ENCODE measurements at places on chromosomes 3 and 15.

- DNase-seq: no peak
Measured at GRCh38 chr15:68106656-68107055, 52.5 kb downstream of the PIAS1 start.

GRCh38 chr3:194421-194820 is 2.1 kb upstream of the CHL1 start:
- no peak for DNase-seq

DNA sequence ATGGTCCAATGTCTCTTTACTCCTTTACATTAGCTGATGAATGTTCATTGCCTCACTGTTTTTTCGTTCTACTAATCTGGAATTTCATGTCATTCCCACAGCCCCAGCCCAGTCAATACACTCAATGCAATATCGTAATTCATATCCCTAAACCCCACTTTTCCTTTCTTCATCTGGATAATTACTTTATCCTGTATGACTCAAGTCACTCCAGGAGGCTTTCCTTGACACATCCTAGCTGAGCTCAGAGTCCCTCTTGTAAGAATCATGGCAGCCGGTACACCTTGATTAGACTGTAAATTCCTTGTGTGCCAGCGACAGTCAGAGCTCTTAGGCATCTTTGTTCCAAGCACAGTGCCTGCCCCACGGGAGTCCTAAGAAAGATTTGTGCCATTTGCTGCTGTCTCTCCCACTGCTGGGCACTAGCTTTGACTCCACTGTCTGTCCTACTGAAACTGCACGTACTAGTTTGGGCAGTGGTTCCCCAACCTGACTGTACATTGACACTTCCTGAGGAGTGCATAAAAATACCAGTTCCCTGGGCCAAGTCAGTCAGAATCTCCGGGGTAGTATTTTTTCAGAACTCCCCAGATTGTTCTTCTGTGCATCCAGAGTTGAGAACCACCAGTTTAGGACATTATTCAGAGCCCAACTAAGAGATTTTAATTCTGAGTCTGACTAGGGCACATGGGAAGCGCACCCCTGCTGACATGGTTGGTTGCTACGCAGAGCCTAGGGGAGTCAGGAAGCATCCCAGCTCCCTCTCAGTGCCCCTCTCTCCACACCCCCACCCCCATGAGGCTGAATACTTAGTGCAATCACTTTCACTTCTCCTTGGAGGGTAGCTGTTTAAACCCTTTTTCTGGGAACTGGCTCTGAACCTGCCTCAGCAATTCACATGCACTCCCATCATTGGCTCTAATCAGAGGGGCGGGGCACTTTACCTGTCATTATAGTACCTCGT is 19.5 kb upstream of the C3orf70 start:
- DNase-seq: no peak

DNA sequence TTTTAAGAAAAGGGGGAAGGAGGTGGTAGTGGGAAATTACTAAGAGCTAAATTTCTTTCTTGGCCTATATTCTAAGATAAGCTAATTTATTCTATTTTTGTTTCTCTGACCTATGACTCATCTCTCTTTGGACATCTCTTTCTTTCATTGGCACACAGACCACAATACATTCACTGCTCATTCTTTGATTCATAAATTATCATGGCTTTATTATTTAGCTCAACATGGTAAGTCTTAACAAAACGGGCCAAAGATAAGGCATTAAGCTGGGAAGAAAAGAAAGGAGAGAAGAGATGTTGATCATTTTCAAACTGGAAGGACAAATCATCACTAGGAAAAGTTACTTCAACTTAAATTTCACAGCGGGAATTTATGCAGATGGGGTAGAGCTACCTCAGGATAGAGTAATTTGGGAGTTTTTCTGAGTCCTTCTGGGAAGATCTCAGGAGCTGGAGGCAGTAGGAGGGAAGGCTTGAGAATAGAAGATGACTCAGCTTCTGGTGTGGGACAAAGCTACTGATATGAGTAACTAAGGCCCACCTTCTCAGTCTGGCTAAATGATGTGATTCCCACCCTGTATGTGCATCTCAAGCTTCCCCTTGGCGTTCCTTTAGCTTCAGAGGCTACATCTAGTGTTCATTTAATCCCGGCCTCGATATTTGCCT is 7.5 kb upstream of the ALCAM start:
- DNase-seq: no peak

- no peak for DNase-seq
Measured at GRCh38 chr3:15171096-15171495, 35.0 kb upstream of the CAPN7 start.
